ENCODE measurements at places on chromosomes 12 and 14. TPM values are rescaled to one million over a fixed set of nuclear protein-coding genes. Genes with fewer than 3 reads are reported as not detected.

- no peak for DNase-seq
Observed at GRCh38 chr12:23614280-23614679, 335.2 kb downstream of the SOX5 start.

Gene PIWIL1
- not detected for total RNA-seq

DNA sequence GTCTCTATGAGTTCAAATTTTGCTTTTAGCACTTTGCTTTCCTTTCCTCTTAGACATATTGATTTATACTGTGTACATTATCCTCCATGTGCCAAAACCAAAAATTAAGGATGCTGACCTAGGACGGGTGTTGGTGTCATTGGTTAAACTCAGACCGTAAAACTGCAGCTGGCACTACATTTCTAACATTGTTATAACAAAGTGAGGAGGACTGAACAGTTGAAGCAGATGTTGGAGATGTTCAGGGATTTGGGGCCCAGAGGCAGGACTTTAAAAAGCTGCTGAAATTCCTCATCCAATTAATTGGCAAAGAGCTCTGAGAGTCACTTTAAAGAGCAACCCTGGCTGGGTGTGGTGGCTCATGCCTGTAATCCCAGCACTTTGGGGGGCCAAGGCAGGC is 72.4 kb downstream of the TMTC1 start:
- DNase-seq = no peak

Gene ARG2
- total RNA-seq = 61.5 TPM

DNA sequence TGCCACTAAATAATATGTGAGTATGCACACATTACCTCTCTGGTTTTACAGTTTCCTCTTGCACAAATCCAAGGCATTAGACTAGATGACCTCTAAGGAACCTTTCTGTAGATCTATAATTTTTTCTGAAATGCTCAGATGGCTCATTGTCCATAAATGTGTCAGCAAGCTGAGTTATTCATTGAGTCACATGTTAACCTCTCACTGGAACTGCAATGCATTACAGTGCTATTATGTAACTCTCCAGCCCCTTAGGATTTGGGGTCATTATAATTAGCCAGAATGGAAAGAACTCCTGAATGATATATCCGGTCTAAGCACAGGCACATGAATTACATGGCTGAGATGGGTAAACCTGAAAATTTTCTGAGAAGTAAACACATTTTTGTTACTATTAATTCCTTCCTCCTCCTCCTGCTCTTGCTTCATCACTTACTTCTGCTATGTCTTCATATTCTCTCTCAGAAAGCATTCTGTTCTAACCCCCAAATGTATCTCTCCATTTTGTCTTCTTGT is 20.3 kb upstream of the DRAM1 start:
- DNase-seq = peak; percentile 75

- no peak for DNase-seq
Observed at GRCh38 chr14:84584511-84584910, 945.4 kb upstream of the FLRT2 start.

Gene RESF1
- 94.6 TPM for total RNA-seq

Gene SLC22A17
- 3.7 TPM for total RNA-seq

- DNase-seq = peak; percentile 4
Observed at GRCh38 chr14:46344327-46344937, 307.1 kb downstream of the RPL10L start.

DNA sequence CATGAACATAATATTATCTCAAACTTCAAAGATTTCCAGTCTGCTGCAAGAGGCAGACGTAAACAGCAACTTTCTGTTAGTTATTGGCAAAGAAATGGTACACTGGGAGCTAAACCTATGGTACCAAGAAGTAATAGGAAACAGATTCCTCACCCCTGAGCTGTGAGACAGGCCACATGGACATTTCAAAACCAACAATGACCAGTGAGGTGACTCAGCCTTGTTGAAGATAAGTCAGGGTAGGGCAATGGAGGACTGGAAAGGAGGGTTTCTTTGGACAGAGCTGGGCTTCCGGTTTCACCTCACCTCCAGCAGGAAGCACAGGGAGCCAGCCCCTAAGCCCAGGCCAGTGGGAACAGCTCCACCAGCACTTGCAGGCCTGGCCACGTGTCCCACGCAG is 1320.5 kb downstream of the AACS start:
- DNase-seq = no peak

Gene CD4
- not detected for total RNA-seq

Gene KRT7
- total RNA-seq = 19.2 TPM
